Articular chondrocyte of knee joint (primary cell): ENCODE measurements at places on chromosomes 16 and 17. TPM values are rescaled to one million over a fixed set of nuclear protein-coding genes. Genes with fewer than 3 reads are reported as not detected.

The HLF gene
- total RNA-seq: 0.22 and 0.26 TPM in 2 replicates

The LRRC46 gene
- total RNA-seq: 0.11 and 0.13 TPM in 2 replicates

The PDILT gene
- total RNA-seq: not detected in 2 replicates

The SLC13A2 gene
- not detected in 2 replicates for total RNA-seq

The PPM1E gene
- total RNA-seq: under 0.01 TPM in 1 of 2 replicates, not detected in the other

The SLC6A2 gene
- total RNA-seq: not detected in 2 replicates

The CWC25 gene
- total RNA-seq: 11.6 and 13.1 TPM in 2 replicates

The SLC4A1 gene
- total RNA-seq: not detected in 2 replicates

The TP53TG3B gene
- total RNA-seq: not detected in 2 replicates

The PABPN1L gene
- not detected in 2 replicates for total RNA-seq

The ADAD2 gene
- not detected in 2 replicates for total RNA-seq

The KRTAP17-1 gene
- not detected in 2 replicates for total RNA-seq
